Smooth muscle cell of bladder (primary cell): ENCODE measurements at places on chromosomes 3 and 15. TPM values are rescaled to one million over a fixed set of nuclear protein-coding genes. Genes with fewer than 3 reads are reported as not detected.

The NANOGP8 gene
- 0.14 TPM in 1 of 2 replicates, not detected in the other for total RNA-seq

The TMA7 gene
- 315 and 384 TPM in 2 replicates for total RNA-seq

The KCNAB1 gene
- under 0.01 and 0.43 TPM in 2 replicates for total RNA-seq

The ALCAM gene
- 38.4 and 63.6 TPM in 2 replicates for total RNA-seq

The HTR3E gene
- total RNA-seq = not detected in 2 replicates

The SLC12A1 gene
- total RNA-seq = not detected in 2 replicates

The RPL15 gene
- total RNA-seq = 2,102 and 2,172 TPM in 2 replicates

The ATP13A4 gene
- total RNA-seq = 0.18 and 0.28 TPM in 2 replicates

The DPH3 gene
- total RNA-seq = 15.9 and 19.1 TPM in 2 replicates

The EPHA3 gene
- 3.9 and 5.7 TPM in 2 replicates for total RNA-seq

The LRRC15 gene
- total RNA-seq = 0.14 and 0.55 TPM in 2 replicates

The ISLR2 gene
- under 0.01 and 0.28 TPM in 2 replicates for total RNA-seq

The ADAMTS9 gene
- total RNA-seq = 5.2 and 47.5 TPM in 2 replicates

The SPINT1 gene
- total RNA-seq = 0.18 and 0.43 TPM in 2 replicates

The MAP1A gene
- 38.8 and 40.8 TPM in 2 replicates for total RNA-seq

The PPP1R14D gene
- not detected in 2 replicates for total RNA-seq

The MYL3 gene
- not detected in 2 replicates for total RNA-seq

The ATP13A5 gene
- not detected in 2 replicates for total RNA-seq

The TNNC1 gene
- total RNA-seq = 1.00 and 1.8 TPM in 2 replicates

The RNU5B-1 gene
- not detected in 2 replicates for total RNA-seq

The XYLB gene
- total RNA-seq = 3.1 and 4.1 TPM in 2 replicates

The COL6A5 gene
- total RNA-seq = not detected in 2 replicates

The DAZL gene
- total RNA-seq = not detected in 2 replicates

The TMOD2 gene
- 4.8 and 6.6 TPM in 2 replicates for total RNA-seq

The SLC22A13 gene
- 0.14 and 0.28 TPM in 2 replicates for total RNA-seq

The COX5A gene
- total RNA-seq = 27.8 and 34.6 TPM in 2 replicates

The TUSC7 gene
- not detected in 2 replicates for total RNA-seq

The FBXW12 gene
- total RNA-seq = not detected in 2 replicates

The SAMMSON gene
- not detected in 2 replicates for total RNA-seq

The SERINC4 gene
- 0.09 TPM in 1 of 2 replicates, not detected in the other for total RNA-seq

The CCNB2 gene
- 7.1 and 9.0 TPM in 2 replicates for total RNA-seq

The LRRC3B gene
- total RNA-seq = under 0.01 TPM in 1 of 2 replicates, not detected in the other

The GASK1A gene
- total RNA-seq = 0.85 and 2.2 TPM in 2 replicates

The AGBL1 gene
- total RNA-seq = not detected in 2 replicates

The GOLGA8F gene
- total RNA-seq = under 0.01 TPM in 1 of 2 replicates, not detected in the other

The KBTBD13 gene
- not detected in 2 replicates for total RNA-seq

The FAM174B gene
- total RNA-seq = 1.4 and 2.1 TPM in 2 replicates
